ENCODE measurements at places on chromosomes 4 and X. TPM values are rescaled to one million over a fixed set of nuclear protein-coding genes. Genes with fewer than 3 reads are reported as not detected.

- no peak for DNase-seq
Observed at GRCh38 chrX:53767544-53767943, 81.0 kb upstream of the HUWE1 start.

GRCh38 chrX:11180571-11180970 lies 69.4 kb downstream of the HCCS start:
- peak; percentile 11 for DNase-seq

DNA sequence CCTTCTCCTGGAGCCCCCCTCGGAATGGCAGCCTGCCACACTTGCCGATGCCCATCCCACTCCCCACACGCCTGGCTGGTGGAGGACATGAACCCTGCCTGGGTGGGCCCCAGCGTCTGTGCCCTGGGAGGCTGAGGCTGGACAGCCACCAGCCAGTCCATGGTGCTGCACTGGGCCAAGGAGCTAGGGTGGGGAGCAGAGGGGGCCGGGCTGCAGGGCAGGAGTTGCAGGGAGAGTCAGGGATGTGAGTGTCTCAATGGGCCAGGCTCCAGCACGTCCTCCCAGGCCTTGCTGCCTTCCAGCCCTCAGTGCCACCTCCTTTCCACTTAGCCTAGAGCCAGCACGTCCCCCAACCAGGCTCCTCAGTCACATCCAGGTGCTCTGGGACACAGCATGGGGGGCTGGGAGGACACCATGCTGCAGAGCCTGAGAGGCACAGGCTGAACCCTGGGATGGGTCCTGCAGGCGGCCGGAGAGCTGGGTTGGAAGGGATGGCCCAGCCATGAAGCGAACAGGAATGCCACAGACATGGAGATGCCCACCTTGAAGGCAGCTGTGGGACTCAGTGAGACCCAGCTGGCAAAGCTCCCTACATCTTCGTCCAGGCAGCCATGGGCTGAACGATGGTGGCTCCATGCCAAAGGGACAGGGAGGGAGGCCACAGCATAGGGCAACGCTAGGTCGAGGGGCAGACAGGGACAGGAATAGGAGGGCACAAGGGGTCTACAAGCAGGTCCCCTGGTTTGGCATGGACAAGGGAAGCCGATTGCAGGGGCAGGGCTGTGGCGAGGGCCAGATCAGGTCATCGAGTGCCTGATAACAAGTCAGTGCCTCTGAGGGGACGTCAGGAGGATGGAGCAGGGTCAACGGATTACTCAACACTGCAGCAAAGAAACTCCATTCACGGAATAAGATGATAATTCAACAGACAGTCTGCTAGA lies 30.1 kb upstream of the MXD4 start:
- no peak for DNase-seq

DNA sequence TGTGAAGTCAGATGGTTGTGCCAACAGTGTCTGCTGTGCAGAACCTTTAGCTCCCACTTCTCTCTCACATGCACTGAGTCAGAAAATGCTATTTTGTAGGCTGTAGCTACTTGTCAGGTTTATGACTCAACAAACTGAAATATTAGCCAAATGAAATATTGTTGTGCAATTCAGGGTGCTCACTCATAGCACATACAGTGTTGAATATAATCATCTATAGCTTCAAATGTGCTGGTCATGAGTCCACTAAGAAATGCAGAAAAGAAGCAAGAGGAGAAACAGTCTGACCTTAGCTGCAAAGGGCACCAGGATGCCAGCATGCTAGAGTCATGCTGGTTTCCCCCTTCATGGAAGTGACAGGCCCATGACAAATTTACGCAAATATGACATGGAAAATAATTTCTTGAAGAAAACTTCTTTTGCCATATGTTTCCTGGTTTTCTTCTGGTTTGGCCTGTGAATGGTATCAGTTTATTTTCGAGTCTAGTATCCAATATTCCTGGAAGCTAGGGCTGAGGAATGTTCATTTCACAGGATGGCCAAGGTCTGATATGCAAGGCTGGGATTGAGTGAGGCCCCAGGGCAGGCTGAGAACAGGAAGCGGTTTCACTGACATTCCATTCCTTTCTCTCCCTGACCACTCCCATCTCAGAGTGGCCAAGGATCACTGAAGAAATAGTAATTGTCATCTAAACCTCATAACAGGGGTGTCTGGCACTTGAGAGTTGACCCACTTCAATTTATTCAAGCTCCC lies 10.3 kb upstream of the CXCL2 start:
- DNase-seq: peak; percentile 96

DNA sequence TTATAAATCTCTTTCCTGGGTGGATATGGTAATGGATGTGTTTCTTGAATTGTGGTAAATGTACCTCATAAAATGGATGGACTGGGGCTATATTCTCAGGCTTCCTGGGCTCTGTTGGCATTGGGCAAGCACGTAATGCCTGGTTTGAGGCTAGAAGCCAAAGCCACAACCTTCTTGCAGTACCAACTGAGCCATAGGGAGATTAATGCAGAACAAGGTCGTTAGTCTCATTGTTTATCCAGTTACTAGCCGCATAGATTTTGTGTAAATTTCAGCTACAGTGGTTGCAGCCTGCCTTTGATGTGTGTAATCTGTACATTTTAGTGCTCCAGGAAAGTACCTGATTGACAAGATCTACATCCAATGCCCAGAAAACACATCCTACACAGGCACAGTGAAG lies 7.2 kb upstream of the LEF1 start:
- no peak for DNase-seq

GRCh38 chr4:113962016-113962347 lies 17.5 kb downstream of the ARSJ start:
- no peak for DNase-seq

- DNase-seq: no peak
Observed at GRCh38 chr4:48307528-48307927, 33.8 kb upstream of the SLAIN2 start.

DNA sequence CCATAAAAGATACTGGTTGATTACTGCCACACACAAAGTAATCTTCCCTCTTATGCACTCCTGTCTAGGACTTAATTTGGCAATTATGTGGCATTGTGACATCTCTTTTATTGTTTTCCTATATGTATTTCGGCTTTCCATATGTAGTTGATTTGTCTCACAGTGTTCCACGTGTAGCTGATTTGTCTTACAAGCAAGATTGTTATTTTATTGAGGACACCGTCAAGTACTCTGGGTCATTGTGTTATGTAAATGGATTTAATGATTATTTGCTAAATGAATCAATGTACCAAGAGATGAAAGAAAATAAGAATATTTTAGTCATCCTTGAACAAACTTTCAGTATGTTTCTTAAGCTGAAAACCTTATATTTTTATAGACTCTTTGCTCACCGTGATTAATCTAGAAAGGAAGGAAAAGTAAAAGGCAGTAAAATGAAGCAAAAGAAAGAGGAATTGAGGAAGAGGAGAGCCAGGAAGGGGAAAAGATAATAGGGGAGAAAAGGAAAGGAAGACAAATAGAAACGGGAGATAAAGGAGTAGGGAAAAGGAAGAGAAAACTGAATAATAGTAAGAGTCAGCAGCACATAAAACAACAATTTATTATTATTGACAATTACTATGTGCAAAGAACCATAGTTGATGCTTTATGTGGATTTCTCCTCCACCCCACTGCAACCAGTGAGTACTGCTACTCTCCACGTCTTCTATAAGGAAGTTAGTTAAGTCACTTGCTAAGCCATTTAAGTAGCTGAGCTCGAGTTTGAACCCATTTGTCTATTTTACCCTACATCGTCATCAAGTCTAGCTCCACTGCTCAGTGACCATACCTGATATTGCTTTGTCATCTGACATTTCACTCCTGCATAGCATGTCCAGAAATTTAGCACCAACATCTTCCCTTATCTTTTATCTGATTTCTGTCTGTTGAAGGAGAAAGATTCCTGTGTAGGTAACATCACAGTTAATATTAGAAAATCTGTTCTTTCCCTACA lies 336.5 kb downstream of the BMPR1B start:
- DNase-seq: no peak

DNA sequence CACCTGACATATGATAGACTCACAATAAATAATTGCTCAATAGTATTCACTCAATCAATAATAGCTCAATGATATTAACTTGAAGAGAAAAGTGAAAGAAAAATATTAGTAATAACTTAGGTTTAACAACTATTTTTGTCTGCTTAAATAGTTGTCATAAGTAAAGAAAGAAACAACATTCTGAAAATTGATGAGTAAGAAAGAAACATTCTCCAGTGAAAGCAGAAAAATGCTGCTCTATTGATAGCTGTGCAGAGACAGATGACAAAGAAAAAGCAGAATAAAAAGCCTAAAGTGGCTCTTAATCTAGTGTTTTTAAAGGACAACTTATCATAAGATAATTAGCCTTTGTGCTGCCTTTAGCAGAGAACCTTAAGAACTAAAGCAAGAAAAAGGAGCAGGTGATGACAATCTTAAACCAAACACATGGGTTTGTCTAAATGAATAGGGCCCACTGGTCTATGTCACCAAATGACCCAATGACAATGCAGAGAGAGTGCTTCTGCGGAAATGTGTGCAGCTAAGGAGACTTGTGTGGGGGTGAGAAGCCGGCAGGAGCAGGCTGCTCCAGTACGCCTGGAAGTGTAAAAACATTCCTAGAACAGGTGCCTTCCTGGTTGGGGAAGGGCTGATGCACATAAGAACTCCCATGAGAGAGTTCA lies 13.2 kb downstream of the HS3ST1 start:
- no peak for DNase-seq

DNA sequence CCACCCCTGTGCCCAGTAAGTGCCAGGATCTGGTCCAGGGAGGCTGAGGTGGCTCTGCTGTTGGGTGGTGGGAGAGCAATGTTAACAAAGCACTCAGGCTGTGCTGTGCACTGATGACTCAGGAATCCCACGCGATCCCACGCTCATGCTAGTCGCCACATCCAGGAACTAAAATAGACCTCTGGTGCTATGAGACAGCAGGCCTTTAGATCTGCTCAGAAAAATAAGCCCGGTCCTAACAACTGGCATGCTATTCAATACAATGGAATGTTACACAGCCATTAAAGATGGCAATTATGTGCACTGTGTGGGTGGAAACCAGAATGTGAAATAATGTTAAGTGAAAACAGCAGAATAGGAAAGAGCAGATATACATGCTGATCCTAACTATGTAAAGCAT lies 26.0 kb downstream of the ARL13A start:
- peak; percentile 47 for DNase-seq

DNA sequence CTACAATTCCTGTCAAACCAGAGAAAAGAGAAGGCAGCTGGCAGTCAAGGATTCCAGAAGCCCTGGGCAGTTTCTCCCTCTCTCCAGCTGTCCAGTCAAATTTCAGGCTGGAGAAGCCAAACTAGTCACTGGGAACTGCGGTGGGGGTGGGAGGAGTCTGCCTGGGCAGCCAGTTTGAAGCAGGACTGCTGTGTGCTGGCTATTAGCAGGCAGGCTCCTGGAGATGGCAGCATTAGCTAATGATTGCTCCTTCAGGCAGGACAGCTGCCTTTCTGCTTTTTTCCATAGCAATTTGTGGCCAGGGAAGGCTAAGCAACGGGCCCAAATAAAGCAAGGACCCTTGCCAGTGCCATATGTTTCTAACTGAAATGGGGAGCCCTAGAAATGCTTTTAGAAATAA lies 44.7 kb upstream of the FGF13 start:
- peak; percentile 62 for DNase-seq

- peak; percentile 8 for DNase-seq
Observed at GRCh38 chr4:97432551-97432950, 710.7 kb downstream of the STPG2 start.

BEX5 gene
- total RNA-seq: not detected

BMP3 gene
- total RNA-seq: not detected

TMEM129 gene
- total RNA-seq: 38.3 TPM

Data from MCF 10A (cell line).